ENCODE measurements at places on chromosomes 11 and 22.

DNA sequence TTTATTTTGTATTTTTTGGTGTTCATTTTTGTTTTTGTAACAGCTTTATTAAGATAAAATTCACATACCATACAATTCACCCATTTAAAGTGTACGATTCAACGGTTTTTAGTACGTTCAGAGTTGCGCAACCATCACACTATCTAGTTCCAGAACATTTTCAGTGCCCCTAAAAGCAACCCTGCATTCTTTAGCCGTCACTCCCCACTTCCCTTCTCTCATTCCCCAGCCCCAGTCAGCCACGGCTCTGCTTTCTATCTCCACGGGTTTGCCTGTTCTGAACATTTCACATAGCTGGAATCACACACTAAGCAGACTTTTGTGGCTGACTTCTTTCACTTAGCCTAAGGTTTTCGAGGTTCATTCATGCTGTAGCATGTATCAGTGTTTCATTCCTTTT is 9.6 kb upstream of the KCNQ1OT1 start:
- DNase-seq: no peak

- DNase-seq: no peak
Measured at GRCh38 chr11:15055620-15056356, 17.6 kb upstream of the CALCB start.

- no peak for DNase-seq
Measured at GRCh38 chr11:15434529-15434928, 319.8 kb downstream of the INSC start.

DNA sequence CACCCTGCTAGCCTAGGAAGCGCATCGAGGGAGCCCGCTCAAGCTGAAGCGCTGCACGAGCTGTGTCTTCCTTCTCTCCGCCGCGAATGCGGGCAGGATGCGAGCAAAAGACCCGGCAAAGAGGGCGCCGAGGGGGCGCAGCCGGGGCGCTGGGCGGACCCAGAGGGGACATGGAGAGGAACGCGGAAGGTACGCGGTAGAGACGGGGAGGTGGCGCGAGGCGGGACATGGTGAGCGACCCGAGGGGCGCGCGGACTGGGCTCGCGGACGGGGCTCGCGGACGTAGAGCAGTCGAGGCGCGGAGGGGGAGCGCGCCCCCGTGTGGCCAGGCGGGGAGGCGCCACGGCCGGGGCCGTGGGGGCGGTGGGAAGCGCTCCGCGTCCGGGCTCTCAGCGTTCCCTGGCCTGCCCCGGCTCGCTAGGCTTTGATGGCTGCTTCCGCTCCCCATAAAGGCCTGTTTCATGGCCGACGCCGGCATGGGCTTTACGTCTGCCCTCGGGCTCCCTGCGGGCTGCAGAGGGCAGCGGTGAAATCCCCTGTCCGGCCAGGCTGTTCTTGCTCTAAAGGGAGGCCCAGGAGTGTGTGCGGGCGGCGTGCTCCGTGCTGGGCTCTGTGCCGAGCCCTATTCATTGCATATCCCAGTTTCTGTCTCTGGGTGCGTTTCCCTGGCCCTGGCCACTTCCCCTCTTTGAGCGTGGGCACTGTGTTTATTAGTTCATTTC is 31.2 kb upstream of the TRIM29 start:
- DNase-seq: no peak

- DNase-seq: no peak
Measured at GRCh38 chr11:134555510-134555909, 143.5 kb upstream of the B3GAT1 start.

GRCh38 chr11:12680246-12680939 is 6.2 kb downstream of the TEAD1 start:
- DNase-seq: no peak

DNA sequence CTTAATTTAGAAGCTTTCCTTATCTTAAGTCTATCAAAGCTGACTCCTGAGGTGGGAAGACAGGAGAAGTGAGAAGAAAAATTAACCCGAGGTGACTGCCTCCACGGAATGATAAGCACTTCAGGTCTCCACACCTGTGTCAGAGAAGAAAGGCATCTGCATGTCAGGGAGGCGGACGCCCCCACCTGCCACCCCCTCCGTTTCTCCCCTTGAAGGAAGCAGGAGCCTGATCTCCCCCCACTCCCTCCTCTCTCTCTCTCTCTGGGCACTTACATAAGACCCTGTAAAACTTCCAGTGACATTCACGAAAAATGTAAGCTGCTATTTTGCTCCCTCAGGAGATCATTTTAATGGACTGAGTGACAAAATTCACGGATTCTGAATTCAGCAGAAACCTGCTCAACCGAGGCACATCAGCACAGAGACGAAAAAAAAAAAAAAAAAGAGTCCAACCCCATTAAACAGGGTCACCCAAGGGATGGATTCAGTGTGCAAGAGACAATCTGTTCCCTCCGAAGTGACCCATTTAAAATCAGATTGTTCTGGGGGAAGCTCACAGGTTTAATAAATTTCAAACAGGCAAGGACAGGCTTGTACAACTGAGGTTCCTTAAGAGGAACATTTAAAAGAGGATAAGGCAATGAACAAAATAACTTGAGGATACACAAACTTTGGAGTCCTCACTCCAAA is 1.5 kb downstream of the LARGE1 start:
- no peak for DNase-seq

- DNase-seq: no peak
Measured at GRCh38 chr11:133745791-133746190, 99.5 kb downstream of the SPATA19 start.

DNA sequence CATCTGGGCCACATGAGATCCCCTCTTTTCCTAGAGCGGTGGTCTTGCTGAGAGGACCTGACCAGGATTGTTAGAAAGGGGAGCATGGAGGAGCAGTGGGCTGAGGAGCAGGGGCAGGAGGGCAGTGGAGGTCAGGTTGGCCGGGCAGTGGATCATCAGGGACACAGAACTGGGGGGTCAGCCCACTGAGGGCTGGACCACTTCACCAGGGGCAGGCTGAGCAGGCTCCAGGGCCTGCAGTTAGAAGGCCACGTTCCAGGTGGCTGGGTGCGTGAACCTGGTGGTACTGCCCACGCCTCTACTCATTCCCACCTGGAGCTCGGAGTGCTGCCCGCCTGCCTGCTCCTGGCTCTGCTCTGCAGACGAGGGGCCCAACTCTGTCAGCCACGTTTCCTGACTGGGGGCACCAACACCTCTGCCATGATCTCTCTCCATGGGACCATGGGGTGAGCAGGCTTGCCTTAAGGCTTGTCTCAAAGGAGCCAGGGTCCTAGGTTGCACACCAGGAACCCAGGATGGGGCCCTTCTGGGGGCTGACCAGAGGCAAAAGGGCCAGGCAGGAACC is 9.7 kb downstream of the MRGPRF start:
- no peak for DNase-seq

GRCh38 chr22:41739576-41739975 is 40.3 kb downstream of the MEI1 start:
- no peak for DNase-seq

DNA sequence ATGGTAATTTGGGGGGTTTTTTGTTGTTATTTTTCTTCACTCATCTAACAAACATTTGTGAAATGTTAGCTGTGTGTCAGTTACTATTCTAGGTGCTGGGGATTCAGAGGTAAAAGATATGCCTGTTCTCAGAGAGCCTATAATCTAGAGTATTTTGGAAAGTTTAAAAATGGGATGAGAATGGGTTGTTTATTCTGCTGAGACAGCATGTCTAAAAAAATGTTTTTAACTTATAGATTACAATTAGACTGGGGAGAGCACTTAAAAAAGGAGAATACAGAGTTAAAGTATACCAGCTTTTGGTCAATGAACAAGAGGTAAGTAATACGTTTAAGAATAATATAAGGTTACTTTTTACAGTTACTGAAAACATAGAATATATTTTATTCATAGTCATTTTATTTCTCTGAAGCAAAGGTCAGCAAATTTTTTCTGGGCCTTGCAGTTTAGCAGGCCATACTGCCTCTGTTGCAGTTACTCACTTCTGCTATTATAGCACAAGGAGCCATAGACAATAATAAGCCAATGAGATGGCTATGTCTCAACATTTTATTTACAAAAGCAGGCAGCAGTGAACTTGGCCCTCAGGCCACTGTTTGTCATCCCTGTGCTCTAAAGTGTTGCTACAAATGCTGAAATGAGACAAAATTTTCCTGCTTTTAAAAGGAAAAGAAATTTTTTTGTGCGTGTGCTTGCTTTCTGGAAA is 60.0 kb downstream of the DKK3 start:
- no peak for DNase-seq

GRCh38 chr11:14954581-14954980 is 17.6 kb downstream of the CALCA start:
- DNase-seq: no peak

DNA sequence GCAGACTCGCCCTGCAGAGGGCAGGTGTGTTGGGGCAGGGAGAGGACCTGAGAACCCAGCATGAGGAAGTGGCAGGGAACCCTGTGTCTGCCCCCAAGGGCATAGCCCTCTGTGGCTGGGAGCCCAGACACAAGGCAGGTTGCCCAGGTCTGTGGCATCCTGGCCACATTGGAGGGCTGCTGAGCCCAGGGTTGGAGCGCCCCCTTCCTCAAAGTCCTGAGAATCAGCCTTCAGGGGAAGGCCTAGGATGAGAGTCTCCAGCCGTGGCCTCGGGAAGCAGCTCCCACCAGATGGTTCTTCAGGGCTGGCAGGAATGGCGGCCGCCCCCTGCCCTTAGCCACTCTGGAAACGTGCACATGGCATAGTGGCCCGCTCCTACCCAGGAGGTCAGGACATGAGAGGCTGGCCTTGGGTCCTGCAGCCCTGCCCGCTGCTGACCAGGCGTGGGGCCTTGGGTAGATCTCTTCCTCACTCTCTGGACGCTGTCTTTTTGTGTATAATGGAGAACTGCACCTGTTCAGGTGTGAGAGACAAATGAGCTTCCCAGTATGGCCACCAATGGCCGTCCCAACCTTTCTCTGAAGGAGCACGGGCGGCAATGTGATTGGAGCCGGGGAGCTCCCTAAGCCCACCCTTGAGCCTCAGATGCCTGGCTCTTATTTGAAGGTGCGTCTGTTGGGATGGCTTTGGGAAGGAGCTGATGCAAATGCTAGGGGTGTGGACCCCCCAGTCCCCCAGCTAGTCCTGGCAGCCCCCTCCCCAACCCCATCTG is 4.6 kb upstream of the CDC42BPG start:
- no peak for DNase-seq

DNA sequence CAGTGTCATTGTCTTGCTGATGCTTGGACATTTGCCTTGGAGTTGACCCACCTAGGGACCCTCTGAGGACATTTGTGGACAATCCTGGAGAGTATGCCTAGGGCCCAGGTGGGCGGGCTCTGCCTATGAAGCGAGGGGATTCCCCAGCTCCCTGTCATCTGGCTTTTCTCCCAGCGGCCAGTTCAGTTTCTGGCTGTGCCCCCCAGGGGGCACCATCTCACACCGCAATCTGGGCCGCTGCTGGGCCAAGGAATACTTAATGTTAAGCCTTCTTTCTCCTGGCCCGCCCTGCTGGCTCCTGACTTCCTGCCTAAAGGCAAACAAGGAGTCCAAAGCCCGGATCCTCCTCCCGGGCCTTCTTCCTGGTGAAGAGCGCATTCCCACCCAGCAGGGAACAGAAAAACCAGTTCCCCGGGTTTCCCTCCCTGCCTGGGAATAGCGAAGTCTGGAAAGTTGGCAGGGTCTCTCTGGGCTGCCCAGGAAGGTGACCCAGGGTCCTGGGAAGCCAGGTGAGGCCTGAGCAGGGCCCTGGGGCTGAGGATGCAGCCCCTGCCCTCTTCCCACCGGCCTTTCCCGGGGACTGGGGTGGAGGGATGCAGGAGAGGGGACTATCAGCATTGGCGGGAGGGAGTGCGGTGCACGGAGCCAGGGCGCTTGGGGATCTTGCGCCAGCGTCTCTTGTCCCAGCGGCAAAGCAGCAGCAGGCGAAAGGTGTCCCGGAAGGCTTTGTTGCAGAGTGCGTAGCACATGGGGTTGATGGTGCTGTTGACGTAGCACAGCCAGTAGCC is 11.9 kb downstream of the CHRM1 start:
- DNase-seq: no peak

GRCh38 chr22:40594346-40594745 is 42.2 kb downstream of the MRTFA start:
- no peak for DNase-seq

DNA sequence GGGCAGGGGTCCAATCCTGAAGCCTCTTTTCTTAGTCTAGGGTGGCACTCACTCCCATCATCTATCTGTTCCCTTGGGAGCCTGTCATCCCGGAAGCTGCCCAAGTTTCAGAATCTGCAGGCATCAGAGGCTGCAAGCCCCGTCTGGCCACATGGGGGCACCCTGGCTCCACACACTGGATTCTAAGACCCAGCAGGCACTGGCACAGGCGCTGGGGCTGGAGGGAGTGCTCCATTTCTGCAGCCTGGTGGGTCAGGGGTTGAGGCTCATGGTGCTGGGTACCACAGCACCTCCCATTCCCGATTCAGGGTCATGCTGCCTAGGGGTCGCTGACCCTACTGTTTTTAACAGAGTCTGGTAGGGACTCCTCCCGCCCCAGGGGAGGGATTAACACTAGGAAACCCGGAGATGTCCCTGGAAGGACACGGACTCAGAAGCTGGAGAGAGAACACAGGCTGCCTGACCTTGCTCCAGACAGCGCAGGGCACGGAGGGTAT is 243.9 kb upstream of the SYN3 start:
- no peak for DNase-seq

DNA sequence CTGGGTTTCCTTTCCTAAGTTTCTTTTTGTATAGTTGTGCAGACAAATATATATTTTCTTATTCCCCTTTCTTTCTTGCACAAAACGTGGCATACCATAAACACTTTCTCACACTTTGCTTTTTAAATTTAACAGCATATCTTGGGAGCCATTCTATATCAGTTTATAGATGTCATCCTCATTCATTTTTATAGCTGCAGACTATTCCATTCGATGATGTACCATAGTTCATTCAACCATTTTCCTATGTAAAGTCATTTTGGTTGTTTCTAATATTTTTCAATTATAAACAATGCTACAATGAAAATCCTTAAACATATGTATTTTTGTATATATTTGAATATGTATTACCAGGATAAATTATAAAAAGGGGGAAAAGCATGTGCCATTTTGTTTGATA is 102.5 kb downstream of the RRM1 start:
- DNase-seq: no peak

DNA sequence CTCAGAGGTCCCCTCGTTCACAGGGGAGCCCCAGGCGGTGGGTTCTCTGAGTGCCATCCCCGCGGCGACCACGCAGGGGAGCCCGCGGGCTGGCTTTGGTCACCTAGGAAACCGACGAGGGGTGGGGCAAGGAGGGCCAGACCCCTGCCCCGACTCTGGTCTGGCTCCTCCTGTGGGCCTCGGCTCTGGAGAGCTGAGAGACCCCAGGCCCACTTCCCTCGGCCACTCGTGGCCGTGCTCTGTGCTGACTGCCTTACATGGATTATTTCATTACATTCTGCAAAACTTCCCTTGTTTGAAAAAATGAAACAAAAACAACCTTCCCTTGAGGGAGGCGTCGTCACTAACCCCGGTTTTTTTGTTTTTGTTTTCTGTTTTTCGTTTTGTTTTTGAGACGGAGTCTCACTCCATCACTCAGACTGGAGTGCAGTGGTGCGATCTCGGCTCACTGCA is 15.1 kb upstream of the CYTH4 start:
- DNase-seq: peak; percentile 53

All from stimulated activated CD4-positive, alpha-beta T cell treated with anti-CD3 and anti-CD28 coated beads, TNF-alpha, amount 100 ng/mL, for 4 hours (primary cell).